ENCODE measurements at places on chromosomes 5 and 9. TPM values are rescaled to one million over a fixed set of nuclear protein-coding genes. Genes with fewer than 3 reads are reported as not detected.

- H3K27me3 ChIP-seq: no peaks in the 10 kb centered on the region
- no peak for DNase-seq
- peaks cover 6% of the 10 kb centered on the region for H3K36me3 ChIP-seq
- H3K4me3 ChIP-seq: peak overlapping the region; percentile 76
These were observed 515 bp downstream of the UTP15 start for GRCh38 chr5:73565969-73566547.

DNA sequence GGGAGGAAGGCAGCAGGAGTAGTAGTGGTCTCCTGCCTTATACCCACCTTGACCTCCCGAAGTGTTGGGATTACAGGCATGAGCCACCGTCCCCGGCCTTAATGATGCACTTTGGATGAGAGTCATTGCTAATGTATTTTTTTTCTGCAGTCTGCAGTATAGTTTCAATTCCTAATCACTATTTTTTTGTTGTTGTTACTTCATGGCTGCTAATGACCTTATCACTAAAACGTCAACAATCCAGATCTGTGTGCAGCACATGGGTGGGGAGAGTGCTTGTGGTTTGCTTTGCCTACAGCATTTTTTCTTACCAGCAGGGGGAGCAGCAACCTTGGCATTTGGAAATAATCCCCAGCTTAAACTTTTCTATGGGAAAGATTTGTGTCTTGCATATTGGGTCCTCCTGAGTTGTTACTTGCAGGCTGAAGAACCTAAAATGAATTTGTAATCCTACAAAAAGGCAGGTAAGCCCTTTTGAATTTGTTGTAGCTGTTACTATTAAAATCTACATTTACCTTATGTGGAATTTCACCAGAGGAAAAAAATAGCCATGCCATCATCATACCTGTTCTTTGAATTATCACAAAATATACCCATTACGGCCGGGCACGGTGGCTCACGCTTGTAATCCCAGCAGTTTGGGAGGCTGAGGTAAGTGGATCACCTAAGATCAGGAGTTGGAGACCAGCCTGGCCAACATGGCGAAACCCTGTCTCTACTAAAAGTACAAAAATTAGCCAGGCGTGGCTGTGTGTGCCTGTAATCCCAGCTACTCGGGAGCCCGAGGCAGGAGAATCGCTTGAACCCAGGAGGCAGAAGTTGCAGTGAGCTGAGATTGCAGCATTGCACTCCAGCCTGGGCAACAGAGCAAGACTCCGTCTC, 6.3 kb upstream of the MED7 start:
- peak; percentile 68 for DNase-seq
- H3K27me3 ChIP-seq: no peaks in the 10 kb centered on the region
- peaks cover 34% of the 10 kb centered on the region for H3K4me1 ChIP-seq
- H3K36me3 ChIP-seq: no peaks in the 10 kb centered on the region
- no peak overlapping the region for H3K4me3 ChIP-seq
- no peak overlapping the region for H3K27ac ChIP-seq

DNA sequence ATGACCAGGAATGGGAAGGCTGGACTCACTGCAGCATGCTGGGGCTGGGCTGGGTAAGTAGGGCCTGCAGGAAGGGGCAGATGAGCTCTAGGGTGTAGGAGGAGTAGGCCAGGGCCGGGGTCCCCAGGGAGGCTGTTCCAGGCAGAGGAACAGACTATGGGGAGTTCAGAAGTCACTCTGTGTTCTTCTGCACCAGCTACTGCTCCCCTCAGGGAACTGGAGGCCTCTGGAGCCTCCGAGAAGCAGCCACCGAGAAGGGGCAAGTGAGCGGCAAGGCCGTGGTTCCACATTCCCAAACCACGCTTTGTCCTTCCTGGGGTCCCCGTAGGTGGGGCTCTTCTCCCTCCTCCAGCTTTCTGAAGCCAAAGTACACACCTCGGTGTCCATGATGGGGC, 8.4 kb upstream of the SLC2A6 start:
- H3K27me3 ChIP-seq: peaks cover 4% of the 10 kb centered on the region
- peaks cover 6% of the 10 kb centered on the region for H3K4me1 ChIP-seq
- no peak overlapping the region for H3K4me3 ChIP-seq
- H3K36me3 ChIP-seq: no peaks in the 10 kb centered on the region
- no peak overlapping the region for H3K27ac ChIP-seq

Gene PTGES
- not detected for total RNA-seq

DNA sequence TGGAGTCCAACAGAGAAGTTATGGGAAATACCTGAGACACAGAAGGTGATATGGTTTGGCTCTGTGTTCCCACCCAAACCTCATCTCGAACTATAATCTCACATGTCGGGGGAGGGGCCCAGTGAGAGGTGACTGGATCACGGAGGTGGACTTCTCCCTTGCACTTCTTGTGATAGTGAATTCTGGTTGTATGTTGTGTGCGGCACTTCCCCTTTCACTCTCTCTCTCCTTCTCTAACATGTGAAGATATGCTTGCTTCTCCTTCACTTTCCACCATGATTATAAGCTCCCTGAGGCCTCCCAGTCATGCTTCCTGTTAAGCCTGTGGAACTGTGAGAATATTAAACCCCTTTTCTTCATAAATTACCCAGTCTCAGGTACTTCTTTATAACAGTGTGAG, 96.1 kb downstream of the TMEM232 start:
- H3K27ac ChIP-seq: no peak overlapping the region
- no peaks in the 10 kb centered on the region for H3K36me3 ChIP-seq
- H3K27me3 ChIP-seq: no peaks in the 10 kb centered on the region
- H3K4me3 ChIP-seq: no peak overlapping the region

Gene HTR4
- not detected for total RNA-seq

DNA sequence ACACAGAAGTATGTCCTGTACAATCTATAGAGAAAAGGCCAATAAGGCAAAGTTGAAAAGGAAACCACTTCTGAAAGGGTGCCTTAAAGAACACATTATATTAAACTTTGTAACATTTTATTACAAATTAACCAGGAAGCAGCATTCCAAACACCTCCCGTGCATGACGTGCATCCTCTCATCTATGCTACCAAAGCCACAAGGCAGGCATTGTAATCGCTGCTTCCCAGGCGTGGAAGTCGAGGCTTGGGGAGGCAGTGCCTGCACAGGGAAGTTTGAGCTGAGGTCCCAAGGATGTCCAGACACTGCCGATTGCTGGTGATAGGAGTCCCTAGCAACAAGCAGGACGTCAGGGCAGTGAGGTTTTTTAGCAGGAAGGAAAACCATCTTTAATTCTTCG, 44.3 kb upstream of the BARHL1 start:
- no peak overlapping the region for H3K27ac ChIP-seq
- H3K27me3 ChIP-seq: no peaks in the 10 kb centered on the region

GRCh38 chr5:162752612-162753011, 684.8 kb upstream of the CCNG1 start:
- H3K36me3 ChIP-seq: no peaks in the 10 kb centered on the region
- H3K4me1 ChIP-seq: no peaks in the 10 kb centered on the region
- H3K27me3 ChIP-seq: no peaks in the 10 kb centered on the region

- DNase-seq: peak; percentile 17
- H3K4me3 ChIP-seq: no peak overlapping the region
- no peaks in the 10 kb centered on the region for H3K36me3 ChIP-seq
- H3K27me3 ChIP-seq: no peaks in the 10 kb centered on the region
- no peak overlapping the region for H3K27ac ChIP-seq
- H3K4me1 ChIP-seq: no peaks in the 10 kb centered on the region
These were observed 218.4 kb upstream of the MVB12B start for GRCh38 chr9:126108240-126108639.

DNA sequence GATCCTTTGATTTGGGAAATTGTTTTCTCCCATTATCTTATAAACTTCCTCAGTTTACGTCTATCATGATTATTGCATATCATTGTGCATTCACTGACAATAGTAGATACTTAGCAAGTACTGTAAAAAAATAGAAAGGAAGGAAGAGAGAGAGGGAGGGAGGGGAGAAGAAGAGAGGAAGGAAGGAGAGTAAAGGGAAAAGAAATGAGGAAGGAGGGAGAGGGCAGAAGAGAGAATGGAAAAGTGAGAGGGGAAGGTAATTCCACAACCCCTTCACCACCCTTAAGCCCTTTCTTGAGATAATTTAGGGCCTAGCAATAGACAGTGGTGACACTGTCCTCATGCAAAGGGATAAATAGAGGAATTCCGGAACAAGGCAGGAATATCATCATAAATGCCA, 64.4 kb downstream of the NFIB start:
- no peak for DNase-seq
- no peaks in the 10 kb centered on the region for H3K4me1 ChIP-seq
- no peak overlapping the region for H3K27ac ChIP-seq
- H3K27me3 ChIP-seq: no peaks in the 10 kb centered on the region

Gene KIF4B
- 0.09 TPM for total RNA-seq

GRCh38 chr5:71830681-71831539, 111.8 kb downstream of the CARTPT start:
- H3K4me1 ChIP-seq: no peaks in the 10 kb centered on the region
- DNase-seq: no peak

DNA sequence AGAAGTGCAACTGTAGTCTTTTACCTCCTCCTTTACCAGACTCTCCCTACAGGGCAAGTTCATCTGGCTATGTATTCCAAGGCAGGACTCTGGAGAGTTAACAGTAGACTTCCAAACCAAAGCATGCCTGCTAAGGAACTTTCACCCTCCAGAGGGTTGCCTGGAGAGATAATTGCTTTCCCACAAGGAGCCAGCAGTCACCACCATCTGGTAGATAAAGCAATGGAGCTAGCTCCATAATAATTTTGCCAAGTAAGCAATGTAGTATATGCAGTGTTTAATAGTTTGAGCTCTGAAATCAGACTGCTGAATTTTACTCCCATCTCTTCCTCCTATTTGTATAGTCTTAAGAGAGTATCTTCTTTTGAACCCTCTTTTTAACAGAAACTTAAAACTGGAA, 566.8 kb upstream of the PTGER4 start:
- H3K4me3 ChIP-seq: no peak overlapping the region
- no peaks in the 10 kb centered on the region for H3K27me3 ChIP-seq
- H3K27ac ChIP-seq: no peak overlapping the region
- H3K4me1 ChIP-seq: no peaks in the 10 kb centered on the region

GRCh38 chr5:140267559-140268018, 35.3 kb downstream of the PFDN1 start:
- H3K4me3 ChIP-seq: no peak overlapping the region
- H3K27me3 ChIP-seq: no peaks in the 10 kb centered on the region
- H3K4me1 ChIP-seq: peaks cover 28% of the 10 kb centered on the region
- no peak for DNase-seq
